ENCODE measurements at places on chromosomes 16 and 17.

- DNase-seq = no peak
Measured at GRCh38 chr17:73952082-73952479, 251.4 kb upstream of the RPL38 start.

DNA sequence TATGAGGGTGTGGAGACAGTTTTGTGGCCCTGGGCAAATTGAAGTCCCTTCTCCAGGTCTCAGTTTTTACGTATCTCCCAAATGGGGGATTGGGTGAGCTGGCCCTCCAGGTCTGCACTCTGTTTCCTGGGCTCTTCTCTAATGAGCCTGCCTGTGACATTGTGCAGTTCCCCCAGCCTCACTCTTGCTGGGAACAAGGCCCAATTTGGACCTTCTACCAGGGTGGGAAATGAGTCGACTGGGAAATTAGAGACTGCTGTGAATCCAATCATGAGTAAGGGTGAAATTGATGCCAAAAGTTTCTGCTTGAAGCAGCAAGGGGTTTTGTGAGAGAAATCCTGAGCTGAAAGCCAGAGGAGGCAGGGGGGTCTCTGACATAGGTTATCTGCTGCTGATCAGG, 71.5 kb upstream of the KSR1 start:
- no peak for DNase-seq

DNA sequence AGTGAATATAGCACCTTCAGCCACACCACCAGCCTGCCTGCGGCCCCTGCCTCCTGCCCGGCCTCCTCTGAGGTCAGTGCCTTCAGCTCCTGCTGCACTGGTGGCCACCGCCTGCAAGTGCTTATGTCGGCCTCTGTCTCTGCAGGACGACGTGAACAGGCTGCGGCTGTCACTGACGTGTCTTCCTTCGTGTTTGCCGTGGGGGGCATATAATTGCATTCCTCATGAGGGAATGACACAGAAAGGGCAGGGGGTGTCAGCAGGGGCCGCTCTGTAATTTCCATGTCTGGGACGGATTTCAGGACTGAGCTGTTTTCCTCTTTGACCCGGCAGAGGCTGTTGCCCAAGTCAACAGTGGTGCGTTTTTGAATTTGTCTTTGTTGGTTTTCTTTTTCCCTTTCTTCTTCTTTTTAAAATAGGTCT, 28.5 kb downstream of the CMIP start:
- DNase-seq = no peak

GRCh38 chr17:9363440-9364350, 211.9 kb downstream of the STX8 start:
- no peak for DNase-seq

- no peak for DNase-seq
Measured at GRCh38 chr17:12815642-12816141, 26.4 kb downstream of the ARHGAP44 start.

GRCh38 chr16:78500659-78501270, 401.3 kb downstream of the WWOX start:
- no peak for DNase-seq

GRCh38 chr17:61128661-61129115, 271.0 kb upstream of the TBX2 start:
- DNase-seq = no peak

DNA sequence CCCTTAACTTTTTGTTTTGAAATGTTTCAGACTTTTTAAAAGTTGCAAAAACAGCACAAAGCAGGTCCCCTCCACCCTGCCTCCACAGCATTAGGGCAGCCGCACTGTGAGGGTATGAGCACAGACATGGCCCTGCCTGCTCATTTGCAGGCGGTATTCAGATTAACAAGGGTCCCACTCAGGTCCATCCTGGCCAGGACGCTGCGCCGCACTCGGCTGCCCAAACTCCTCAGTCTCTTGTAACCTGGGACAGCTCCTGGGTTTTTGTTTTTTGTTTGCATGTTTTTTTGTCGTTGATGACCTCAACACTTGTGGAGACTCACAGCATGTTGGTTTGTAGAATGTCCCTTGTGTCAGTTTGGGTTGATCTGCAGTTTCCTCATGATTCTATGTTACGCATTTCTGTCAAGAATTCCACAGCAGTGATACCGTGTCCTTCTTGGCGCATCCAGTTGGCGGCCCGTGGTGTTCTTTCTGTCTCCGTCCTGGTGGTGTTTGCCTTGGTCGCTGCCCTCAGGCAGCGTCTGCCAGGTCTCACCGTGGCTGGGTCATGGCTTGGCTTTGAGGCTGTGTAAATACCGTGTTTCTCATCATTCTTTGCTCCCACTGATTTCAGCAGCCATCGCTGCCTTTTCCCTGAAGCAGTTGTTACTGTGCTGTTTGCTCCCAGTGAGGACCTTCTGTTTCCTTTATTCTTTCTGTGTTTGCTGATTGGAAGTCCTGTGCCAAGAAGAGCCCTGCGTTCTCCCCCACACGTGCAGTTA, 18.5 kb downstream of the CRAMP1 start:
- no peak for DNase-seq

DNA sequence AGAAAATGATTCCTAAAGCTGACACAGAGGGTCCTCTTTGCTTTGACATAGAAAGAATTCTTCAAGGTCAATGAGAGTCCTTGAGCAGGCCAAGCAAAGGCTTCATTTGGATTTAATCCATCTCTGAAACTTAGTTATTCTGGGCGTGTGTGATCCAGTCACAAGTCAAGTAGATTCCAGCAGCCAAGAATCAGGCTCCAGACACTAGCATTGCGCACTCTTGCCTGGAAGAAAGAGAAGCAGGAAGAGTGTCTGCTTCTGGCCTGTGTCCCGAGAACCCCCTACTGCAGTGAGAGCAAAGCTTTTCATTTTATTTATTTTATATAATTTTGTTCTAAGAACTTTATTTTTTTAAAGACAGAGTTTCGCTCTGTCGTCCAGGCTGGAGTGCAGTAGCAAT, 88.2 kb upstream of the CACNG5 start:
- DNase-seq = no peak

- no peak for DNase-seq
Measured at GRCh38 chr17:78239489-78239931, 8.1 kb downstream of the TMEM235 start.

Measured in T-cell (primary cell).